ENCODE measurements at places on chromosomes 3 and 15.

DNA sequence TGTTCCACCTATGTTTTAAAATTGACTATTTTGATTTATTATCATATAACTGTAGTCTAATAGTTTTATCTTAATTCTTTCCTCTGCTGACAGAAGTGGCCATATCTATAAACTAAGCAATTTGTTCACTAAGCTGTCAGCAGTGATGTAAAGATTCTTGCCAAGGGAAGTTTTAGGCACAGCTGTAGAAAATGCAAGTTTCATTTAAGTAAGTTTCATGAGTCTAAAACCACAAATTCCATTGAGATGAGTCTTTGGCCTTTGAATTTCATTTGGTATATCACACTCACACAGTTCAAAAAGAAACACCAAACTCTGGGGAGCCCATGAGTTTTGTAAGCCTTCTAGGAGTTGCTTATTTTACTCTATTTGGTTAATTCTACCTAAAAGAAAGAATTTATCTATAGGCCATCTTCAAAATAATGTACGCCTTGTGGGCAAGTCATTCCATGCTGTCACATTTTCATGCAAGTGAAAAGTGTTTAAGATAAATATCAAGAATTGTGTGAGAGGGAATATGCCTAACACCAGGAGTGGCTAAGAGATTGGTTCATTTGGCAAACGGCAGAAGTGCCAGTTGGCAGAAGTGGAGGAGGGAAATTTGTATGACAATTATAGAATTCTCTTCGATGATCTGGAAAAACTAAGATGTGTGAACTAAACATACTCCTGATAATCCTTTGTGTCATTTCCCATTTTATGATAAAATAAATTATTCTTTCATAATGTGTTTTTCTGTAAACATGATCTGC, 292.9 kb downstream of the ZIC4 start:
- no peak for DNase-seq

DNA sequence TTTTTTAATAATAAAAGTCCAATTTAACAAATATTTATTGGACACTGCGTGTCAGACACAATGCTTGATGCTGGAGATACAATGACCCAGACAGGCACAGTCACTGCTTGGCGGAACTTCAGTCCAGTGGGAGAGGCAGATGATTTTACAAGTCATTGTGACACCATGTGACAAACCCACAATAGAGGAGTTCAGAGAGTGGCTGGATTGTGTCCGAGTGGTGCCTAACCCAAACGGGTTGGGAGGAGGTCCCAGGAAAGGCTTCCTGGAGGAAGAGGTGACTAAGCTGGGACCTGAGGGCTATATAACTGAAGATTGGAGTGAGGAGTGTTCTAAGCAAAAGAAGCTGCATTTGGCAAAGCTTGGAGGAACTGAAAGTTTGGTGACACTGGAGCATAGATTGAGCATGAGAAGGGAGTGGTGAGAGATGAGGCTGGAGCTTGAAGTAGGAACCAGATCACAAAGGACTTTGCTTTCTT, 41.4 kb downstream of the CRTC3 start:
- no peak for DNase-seq

GRCh38 chr3:122148941-122149627, 34.4 kb upstream of the CASR start:
- no peak for DNase-seq

- DNase-seq: no peak
These were observed 12.0 kb upstream of the CBLB start for GRCh38 chr3:105880681-105881290.

GRCh38 chr3:107416138-107416537, 38.9 kb downstream of the CCDC54 start:
- no peak for DNase-seq

GRCh38 chr15:38202361-38202760, 50.3 kb upstream of the SPRED1 start:
- DNase-seq: no peak

DNA sequence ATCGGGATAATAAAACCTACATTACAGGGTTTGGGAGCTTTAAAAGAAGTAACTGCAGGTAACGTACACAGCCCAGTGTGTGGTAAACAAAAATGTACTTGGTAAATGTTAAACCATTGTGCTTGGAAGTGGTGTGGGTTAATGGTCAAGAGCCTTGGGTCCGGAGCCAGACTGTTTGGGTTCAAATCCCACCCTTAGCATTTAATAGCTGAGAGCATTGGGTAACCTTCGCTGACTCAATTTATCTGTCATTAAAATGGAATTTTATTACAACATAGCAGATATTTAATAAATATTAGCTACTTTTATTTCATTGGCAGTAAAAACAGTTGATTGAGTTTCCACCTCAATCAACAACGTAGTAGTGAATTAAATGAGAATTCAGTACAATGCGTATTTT, 1.5 kb downstream of the FSTL1 start:
- no peak for DNase-seq

- DNase-seq: no peak
These were observed 158.8 kb downstream of the SSR3 start for GRCh38 chr3:156395961-156396710.

DNA sequence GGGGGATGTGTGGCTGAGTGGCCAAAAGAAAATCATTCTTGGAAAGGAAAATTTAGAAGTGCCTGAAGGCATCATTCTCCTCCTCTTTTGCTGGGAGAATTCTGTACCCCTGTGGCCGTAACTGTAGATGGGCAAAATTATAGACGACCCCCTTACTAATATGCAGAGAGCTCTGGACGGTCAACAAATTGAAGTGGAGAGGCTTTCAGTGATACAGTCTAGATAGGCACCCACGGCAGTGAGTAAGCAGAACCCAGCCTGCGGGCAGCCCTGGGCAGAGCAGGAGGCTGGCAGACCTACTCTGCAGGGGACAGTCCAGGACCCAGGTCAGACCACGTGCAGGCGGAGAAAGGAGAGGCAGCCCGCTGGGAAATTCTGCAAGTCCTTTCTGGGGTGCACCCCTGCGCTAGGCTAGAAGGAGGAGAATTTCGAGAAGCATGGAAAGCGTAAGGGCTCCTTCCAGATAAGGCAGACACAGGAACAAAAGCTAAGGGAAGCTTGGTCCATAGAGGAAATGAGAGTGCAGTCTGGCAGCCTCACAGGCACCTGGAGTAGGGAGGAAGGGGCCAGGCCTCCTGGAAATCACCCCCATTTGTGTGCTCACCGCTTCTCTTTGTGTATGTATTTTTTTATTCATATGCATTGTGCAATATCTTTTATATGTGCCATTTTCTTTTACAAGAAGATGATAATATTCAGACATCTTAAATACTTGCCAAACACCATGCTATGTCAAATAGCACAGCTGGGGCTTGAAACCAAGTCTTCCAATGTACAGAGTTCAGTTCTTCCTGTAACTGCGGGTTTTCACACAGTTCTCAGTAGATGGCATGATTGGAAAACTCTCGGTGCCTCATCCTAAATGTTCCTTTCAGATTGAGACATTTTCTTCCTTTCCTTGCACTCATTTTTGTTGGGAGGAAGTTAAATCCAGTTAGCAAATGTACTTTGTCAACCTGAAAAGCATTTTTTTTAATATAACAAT, 40.2 kb downstream of the LRRK1 start:
- no peak for DNase-seq

DNA sequence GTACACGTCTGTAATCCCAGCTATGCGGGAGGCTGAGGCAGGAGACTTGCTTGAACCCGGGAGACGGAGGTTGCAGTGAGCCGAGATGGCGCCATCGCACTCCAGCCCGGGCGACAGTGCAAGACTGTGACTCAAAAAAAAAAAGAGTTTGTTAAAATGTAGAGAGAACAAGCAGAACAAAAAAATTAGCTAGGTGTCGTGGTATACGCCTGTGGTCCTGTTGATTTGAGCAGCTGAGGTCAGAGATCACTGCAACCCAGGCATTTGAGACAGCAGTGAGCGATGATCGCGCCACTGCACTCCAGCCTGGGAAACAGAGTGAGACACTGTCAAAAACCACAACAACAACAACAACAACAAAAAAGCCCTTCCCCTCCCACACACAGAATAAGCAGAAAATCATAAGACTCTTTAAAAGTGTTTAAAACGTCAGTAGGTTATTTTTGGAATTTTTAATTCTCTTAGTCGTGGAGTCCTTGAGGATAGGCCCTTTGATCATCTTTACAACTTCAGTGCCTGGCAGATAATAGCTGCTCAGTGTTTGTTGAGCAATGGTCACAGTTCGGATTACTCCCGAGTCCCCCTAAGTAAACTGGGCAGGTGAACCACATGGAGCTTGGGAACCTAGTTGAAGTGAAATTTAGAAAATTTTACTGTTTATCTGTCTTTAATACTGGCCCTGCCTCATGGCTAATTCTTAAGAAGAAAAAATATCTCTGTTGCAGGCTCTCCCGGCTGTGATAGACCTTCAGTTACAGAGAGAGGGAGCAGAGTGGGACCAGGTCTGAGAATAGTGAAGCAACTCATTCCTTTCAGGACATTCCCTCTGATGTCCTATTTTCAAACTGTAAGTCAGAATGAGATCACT, 6.2 kb downstream of the NIPA2 start:
- DNase-seq: no peak

DNA sequence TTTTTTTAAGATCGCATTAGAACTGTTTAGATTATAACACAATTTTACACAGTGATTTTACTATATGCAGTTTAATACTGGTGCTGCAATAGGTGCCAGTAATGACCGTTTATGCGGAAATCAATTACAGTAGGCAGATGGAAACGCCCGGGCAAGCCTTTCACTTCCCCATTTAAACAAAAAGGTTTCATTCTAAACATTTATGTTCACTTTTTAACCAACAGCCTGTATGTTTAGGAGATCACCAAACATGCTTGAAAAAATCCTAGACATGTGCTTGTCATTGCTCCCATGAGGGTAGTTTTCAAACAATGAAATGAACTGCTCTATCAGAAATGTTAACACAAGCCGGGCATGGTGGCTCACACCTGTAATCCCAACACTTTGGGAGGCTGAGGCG, 2.7 kb downstream of the BNIP2 start:
- DNase-seq: no peak

DNA sequence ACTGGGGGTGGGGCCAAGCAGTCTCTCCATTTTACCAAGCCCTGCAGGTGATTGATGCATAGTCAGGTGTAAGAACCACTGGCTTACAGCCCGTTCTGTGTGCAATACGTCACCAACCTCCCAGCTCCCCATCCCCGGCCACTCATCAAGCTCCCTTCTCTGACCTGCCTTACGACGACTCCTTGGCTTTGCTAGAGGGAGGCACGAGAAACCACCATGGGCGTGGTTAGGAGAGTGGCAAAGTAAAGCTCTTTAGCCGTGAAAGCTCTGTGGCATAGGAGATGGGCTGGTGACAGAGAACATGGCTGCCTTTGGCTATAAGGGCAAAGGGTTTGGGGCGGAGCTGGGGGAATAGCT, 109.1 kb downstream of the BDH1 start:
- no peak for DNase-seq

- no peak for DNase-seq
These were observed 248.0 kb downstream of the THSD4 start for GRCh38 chr15:71362987-71363968.

- DNase-seq: no peak
These were observed 51.9 kb downstream of the RHCG start for GRCh38 chr15:89444241-89445225.

DNA sequence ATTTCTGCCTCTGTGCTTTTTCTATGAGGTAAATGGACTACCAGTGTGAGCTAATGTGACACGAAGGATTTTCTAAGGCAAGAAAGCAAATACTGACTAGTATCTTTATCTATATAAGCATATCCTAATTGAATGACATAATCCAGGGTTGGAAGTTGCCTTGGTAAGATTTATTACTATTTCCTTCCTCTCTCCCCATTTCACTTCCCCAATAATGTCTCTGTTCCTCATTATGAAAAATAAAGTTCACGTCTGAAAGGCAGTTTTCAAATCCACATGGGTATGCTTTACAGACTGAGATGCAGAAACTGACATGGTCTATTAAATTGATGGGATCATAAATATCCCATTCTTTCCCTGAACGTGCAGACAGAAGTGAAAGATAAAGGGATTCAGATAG, 86.0 kb downstream of the DTWD1 start:
- DNase-seq: no peak

DNA sequence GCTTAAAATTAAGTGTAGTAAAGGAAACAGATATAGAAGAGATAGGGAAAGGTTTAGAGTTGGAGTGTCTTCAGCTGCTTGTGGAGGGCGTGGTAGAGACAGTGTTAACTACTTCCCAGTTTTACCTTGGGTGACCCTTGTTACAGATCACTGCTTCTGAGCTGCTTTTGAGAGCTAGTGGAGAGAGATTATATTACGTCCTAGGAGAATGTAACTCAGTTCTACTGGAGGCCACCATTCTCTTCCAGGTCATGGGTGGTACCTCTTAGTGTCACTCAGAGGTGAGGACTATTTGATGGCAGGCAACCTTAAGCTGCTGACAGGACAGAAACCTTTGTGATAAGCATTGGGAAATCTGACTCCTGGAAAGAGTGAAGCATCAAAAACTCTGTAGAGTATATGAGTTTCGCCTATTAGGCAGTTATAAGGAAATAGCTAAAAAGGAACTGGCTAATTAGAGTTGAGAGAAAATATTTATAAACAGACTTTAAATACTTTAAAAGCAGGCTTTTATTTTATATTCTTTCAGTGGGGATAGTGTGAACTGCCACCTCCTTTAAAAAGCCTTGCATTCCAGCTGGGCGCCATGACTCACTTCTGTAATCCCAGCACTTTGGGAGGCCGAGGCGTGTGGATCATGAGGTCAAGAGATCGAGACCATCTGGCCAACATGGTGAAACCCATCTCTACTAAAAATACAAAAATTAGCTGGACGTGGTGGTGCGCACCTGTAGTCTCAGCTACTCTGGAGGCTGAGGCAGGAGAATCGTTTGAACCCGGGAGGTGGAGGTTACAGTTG, 106.5 kb downstream of the ZNF609 start:
- DNase-seq: no peak

DNA sequence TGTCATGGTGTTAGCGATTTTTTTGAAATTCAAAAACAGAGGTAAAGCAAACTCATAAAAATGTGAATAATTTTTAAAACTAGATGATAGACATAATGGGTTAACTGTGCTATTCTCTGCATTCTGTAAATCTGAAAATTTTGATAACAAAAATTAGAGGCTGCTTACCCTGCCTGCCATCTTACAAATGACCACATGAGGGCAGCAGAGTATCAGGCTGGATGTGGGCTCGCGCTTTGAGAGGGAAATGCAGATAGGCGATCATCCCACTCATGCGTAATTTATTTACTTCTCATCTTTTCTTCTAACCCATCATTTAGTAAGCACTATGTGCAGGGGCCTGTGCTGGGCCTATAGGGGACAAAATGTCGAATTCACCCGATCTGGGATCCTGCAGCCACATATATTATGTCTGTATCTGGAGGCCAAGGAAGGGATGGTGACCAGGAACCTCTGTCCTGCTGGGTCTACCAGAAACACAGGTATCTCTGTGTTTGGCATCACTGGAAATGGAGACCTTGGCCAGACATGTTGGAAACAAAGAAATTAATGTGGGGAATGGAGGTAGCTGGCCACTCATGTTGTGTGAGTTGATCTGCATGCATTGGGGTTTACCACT, 7.8 kb upstream of the RAD18 start:
- DNase-seq: peak; percentile 56

GRCh38 chr15:48427479-48427878, 96.2 kb downstream of the DUT start:
- DNase-seq: no peak

DNA sequence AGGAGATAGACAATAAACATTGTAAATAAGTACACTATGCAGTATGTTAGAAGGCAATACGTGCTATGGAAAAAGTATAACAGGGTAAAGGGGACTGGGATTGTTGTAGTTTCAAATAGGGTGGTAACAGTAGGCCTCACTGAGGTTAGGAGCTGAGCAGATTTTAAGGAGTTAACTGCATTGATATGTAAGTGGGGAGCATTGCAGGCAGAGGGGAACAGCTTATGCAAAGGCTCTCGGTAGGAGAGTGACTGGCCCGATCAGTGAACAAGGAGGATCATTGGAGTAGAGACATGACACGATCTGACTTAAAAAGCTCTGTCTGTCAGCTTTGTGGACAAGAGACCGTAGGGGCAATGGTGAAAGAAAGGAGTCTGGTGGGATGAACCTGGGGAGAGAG, 46.8 kb downstream of the PCCB start:
- DNase-seq: no peak

Measured in stimulated activated CD8-positive, alpha-beta memory T cell treated with anti-CD3 and anti-CD28 coated beads, Interleukin-15, amount 100 ng/mL, for 1 hour (primary cell).